ENCODE measurements at places on chromosomes 12 and 14.

- DNase-seq = no peak
These were observed 1183.7 kb downstream of the AACS start for GRCh38 chr12:126248871-126249403.

GRCh38 chr12:57545809-57546437 is 1.1 kb downstream of the DCTN2 start:
- DNase-seq = no peak

GRCh38 chr12:113994051-113994450 is 27.9 kb upstream of the RBM19 start:
- DNase-seq = no peak

DNA sequence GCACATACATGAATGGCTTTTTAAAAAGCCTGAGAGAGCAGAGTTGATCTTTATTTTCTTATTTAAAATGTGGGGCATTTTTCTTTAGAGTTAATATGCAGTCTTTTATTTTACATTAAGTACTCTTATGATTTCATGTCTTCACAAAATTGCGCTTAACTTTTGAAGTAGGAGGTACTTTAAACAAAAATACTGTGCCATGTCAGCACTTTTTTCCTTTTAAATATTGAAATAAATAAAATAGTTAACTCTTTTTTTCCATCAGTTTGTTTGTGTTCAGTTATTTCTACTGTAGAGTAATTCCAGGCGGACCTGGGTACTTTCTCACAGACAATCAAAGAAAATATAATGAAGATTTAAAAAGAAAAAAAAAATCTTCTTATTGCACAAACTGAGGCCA is 231.7 kb downstream of the DPF3 start:
- no peak for DNase-seq

GRCh38 chr12:42213023-42213422 is 25.0 kb downstream of the YAF2 start:
- DNase-seq = peak; percentile 14

DNA sequence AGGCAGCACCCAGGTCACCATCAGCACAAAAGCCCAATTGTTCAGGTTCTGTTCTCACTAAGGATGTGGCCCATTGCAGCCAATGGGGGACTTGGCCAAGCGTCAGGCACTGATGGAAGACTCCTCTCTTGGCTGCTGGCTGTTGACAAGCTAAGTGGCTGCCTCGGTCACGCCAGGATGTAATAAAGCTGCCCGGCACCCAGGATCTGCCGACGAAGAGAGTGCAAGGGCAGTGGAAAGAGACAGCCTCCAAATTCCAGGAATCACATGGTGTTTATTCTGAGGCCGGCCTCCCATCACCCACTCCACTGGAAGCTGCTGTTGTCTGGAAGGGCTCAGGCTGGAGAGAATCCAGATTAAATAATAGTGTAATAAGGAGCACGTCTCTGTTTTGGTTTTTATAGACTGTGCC is 451.8 kb upstream of the TBX3 start:
- DNase-seq = peak; percentile 78

GRCh38 chr14:106610691-106611090 is 1084.3 kb downstream of the TMEM121 start:
- no peak for DNase-seq

- DNase-seq = no peak
These were observed 125.5 kb downstream of the SPTSSA start for GRCh38 chr14:34336501-34336900.

- DNase-seq = no peak
These were observed 196.3 kb downstream of the TTC7B start for GRCh38 chr14:90619911-90620310.

GRCh38 chr12:14993537-14994266 is 20.9 kb downstream of the PDE6H start:
- peak; percentile 45 for DNase-seq

DNA sequence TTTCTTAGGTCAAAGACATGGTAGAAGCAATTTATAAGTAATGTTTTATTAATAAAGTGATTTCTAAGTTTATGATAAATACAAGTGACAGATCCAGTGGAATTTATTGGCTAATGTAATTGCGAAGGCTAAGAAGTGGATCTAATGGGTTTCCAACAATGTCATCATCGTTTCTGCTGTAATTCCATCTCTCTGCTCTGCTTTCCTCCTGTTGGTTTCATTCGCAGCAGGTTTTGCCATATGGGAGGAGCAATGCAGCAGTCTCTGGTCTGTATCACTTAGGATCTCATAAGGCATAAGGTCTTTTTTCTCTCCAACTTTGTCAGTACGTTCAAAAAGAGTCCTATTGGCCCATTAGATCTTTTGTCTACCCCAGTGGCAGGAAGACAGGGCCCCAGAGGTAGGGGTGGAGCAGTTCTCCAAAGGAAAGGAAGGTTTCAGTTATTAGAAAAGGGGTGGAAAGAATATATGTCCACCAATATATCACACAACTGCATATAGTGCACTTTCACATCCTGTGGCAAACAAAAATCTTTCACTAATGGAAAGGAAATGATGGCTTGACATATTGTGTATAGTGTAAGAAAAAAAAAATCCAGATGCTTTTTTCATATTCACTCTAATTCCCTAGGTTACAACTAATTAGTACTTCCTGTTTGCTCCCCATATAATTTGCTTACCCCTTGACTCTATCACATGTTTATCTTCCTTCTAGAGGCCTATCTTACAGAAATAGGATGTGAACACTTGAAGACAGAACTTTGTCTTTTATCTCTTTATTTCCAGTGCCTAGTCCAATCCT is 451.3 kb downstream of the ZFP36L1 start:
- DNase-seq = no peak

DNA sequence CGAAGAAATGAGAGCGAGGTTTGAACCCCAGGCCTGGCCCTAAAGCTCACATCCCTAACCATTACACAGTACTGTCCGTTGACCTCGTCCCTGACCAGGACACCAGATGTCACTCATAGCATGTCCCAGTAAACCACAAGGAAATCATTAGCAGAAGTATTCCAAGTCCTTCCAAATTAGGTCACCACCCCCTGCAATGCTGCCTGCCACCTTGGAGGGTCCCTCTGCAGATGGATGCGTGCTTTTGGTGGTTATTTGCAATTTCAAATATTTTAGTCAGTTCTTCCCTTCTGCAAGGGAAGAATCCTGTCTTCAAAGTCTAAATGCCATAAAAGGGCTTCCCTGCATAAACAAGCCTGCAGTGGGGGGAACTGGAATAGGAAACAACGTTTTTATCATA is 71.3 kb downstream of the CLMN start:
- no peak for DNase-seq

DNA sequence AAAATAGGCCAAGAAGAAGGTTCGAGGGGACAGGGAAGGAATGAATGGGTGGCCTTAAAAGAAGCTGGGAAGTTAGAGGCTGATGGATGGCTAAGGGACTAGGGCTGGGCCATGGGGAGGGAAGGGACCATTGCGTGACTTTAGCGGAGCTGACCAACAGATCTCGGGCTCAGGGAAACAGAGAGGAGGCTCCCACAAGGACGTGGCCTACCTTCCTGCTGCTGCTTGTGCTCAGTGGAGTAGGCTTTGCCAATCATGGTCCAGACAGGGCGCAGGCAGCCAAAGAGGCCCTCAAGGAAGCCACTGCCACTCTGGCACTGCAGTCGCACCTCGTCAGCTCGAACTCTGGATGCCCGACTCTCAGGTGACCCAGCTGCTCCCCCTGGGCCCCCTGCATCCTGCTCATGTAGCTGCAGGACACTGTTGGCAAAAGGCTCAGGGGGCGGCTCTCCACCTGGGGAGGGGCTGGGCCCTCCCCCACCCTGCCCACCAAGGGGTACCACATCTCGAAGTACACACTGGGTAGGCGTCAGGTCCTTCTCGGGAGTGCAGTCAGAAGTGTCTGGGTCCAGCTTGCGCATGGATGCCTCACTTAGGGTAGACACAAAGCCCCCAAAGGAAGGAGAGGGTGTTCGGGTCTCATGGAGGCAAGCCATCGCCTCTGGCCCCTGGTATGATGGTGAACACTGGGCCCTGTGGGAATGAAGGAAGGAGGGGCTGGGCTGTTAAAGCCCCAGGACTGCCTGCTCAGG is 12.3 kb downstream of the MAP3K12 start:
- DNase-seq = no peak

- no peak for DNase-seq
These were observed 118.8 kb downstream of the ST8SIA1 start for GRCh38 chr12:22215467-22216253.

DNA sequence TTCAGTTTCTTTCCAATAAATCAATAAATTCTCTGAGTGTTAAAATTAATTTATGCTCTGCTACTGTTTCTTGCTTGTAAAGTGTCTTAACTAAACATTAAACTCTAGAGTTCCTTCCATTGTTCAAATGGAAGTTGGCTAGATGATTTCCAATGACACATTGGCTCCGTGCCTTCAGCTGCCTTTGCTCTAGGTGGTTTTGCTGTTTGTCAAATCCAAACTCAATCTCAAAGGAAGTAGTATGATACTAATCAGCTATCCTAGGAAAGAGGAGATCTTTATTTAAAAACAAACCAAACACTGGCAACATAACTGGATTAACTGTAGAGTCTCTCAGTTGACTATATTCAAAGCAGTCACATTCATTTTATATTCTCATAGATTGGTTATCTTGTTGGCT is 356.4 kb downstream of the FOXG1 start:
- DNase-seq = no peak

- DNase-seq = no peak
These were observed 12.6 kb upstream of the FAM222A start for GRCh38 chr12:109701064-109701463.

DNA sequence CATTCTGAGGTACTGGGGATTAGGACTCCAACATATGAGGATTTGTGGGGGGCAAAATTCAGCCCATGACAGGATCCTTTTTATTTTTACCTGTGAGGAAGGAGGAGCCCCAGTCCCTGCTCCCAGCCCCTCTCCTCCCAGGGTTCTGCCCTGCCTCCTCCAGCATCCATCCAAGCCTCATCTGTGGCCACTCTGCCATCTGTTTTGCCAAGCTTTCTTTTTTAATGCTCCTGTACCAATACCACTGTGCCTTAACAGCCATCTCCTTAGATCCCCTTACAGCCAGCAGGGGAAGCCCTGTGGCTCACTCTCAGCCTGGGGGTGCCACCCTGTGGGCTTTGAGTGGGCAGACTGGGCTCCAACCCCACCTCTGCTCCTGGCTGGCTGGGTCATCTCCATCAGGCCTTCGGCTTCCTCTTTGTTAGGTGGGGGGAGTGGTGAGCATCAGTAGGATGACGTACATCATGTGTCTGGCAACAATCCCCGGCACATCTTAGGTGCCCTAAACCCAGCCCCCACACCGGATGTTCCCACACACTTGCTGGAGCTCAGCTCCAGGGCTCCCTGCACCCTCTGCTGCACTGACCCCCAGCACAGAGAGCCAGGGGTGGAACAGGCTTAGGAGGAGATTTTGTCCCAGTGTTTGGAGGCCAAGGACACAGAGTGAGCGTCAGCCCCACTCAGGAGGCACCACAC is 40.2 kb downstream of the CYP46A1 start:
- DNase-seq = peak; percentile 46

DNA sequence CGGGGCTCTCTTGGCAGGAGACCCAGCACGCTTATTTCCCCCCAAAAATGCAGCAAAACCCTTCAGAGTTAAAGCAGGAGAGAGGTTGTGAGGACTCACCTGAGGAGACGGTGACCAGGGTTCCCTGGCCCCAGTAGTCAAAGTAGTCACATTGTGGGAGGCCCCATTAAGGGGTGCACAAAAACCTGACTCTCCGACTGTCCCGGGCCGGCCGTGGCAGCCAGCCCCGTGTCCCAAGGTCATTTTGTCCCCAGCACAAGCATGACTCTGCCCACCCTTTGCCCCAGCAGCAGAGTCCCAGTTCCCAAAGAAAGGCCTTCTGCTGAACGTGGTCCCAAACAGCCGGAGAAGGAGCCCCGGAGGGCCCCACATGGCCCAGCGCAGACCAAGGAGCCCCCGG is 337.7 kb downstream of the TMEM121 start:
- no peak for DNase-seq

GRCh38 chr12:116538076-116538591 is 21.0 kb upstream of the MAP1LC3B2 start:
- no peak for DNase-seq

DNA sequence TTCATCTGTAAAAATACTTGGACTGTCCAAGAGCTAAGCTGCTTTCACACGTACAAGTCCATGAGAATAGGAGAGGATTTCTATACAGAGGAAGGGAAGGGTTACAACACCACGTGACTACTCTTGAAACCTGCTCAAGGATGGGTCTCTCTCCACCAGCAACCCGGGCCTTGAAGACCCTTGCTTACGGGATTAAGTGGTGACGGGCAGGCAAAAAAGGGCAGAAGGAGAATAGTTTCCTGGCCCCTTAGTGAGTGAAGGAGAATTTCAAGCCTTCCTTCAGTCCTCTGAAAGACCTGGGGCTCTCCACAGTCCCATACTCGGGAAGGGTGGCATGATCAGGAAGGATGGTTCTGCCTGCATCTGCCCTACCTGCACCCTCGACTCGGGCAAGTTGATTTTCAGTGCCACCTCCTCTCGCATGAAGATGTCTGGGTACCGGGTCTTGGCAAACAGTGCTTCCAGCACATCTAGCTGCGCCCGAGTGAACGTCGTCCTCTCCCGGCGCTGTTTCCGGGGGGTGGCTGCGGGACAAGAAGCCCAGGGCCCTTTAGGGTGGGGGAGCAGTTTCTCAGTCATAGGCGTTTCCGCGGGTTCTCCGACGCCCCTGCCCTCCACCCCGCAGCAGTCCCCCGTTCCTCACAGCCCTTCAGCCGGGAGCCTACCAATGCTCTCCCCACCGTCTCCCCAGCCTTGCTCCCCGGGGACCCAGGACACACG is 6.3 kb downstream of the OTX2 start:
- no peak for DNase-seq

DNA sequence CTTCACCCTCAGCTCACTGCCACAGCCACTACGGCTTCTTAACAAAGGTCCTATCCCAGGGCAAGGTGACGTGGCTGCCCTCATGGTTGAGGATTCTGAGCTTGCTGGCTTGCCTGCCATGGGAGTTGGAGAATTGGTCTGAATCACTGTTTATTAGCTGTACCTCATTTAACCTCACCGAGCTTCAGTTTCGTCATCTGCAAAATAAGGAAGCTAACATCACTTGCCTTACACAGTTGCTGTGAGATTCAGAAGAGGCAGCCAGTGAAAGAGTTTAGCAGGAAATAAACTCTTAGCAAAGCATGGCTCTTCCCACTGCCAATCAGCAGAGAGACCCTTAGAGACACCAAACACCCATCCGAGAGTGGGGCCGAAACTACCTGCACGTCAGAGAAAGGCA is 90.1 kb upstream of the KCNA1 start:
- DNase-seq = no peak

DNA sequence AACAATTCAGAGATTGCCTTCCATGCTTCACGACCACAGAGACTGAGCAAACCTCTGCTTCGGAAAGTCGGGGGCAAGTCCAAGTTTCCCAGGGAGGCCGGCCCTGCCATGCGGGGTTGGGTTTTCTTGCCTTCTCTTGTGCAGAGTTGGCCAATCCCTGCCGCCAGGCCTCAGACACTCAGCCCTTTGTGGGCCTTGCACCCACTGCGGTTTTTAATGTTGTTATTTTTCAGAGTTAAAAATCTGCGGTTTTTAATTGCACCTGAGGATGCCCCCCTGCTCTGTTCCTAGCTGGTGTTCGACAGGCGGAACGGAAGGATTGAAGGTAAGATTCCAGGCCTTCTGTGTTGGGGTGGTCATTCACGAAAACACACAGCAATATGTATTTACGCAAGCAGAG is 108.7 kb downstream of the CALM1 start:
- DNase-seq = no peak

- DNase-seq = no peak
These were observed 61.2 kb upstream of the OTOGL start for GRCh38 chr12:80038062-80038560.
